Activated T-helper 17 cell treated with anti-CD3 and anti-CD28 coated beads, Interleukin-2, amount 50 U/mL, for 72 hours (primary cell): ENCODE measurements at places on chromosomes 2 and 18.
A peak's percentile ranks its signal among the peaks of the same experiment; 100 is the strongest.

DNA sequence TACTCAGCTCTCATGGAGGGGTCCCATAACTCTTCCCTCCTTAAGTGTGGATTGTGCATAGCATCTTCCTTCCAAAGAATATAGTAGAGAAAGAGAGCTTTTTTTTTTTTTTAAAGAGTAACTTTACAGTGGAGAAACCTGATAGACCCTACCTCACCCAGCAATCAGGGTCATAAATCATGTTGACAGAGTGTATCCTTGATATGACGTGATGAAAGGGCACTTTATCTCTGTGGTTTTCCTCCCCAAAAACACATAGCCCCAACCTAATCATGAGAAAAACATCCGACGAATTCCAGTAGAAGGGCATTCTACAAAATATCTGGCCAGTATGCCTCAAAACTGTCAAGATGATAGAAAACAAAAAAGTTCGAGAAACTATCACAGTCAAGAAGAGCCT lies 29.5 kb upstream of the MEIS1 start:
- ATAC-seq = no peak

GRCh38 chr2:239337877-239338484 lies 62.8 kb downstream of the HDAC4 start:
- no peak for ATAC-seq

DNA sequence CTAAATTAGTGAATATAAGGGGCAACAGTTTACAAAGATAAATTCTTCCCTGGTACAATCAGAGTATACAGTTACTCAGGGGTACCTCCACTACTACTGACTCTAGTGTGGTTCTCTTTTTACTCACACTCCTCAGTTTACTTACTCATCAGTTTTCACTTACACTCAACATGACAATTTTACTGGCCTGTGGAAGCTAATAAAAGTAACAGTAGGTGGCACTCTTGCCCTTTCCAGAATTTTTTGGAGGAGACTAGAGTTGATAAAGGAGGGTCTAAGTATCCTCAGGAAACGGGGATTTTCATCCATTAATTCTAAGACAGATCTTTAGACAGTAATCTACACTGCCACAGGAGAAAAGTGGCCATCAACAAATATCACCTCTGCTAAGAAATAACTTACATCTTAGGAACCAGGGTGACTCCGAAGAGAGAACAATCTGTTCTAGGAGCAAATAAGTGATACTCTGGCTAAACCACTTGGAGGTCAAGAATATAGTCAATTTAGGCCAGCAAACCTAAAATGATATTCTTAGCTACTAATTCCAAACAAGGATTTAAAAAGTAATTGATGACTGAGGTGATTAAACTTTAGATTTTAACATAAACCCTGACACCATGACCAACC lies 61.3 kb downstream of the ATL2 start:
- peak; percentile 100 for ATAC-seq

GRCh38 chr2:26059542-26059941 lies 25.7 kb downstream of the RAB10 start:
- ATAC-seq = no peak

GRCh38 chr2:69214898-69215297 lies 172.1 kb downstream of the GFPT1 start:
- no peak for ATAC-seq

DNA sequence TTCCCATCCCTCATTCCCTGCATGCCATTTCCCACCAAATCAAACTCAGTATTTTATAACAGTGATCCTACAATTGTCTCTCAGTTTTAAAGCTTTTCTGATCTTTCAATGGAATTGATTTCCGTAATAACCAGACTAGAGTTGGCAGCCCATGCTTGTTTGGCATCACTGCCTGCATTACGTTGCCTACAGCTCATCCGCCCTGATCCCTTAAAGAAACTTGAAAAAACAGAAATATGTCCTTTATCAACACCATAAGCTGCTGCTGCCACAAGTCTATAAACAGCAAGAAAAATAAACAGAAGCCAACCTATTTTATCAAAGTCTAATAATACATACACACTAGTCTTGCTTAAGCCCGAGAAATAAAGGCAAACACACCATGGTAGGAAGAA lies 331.0 kb downstream of the METTL4 start:
- no peak for ATAC-seq

DNA sequence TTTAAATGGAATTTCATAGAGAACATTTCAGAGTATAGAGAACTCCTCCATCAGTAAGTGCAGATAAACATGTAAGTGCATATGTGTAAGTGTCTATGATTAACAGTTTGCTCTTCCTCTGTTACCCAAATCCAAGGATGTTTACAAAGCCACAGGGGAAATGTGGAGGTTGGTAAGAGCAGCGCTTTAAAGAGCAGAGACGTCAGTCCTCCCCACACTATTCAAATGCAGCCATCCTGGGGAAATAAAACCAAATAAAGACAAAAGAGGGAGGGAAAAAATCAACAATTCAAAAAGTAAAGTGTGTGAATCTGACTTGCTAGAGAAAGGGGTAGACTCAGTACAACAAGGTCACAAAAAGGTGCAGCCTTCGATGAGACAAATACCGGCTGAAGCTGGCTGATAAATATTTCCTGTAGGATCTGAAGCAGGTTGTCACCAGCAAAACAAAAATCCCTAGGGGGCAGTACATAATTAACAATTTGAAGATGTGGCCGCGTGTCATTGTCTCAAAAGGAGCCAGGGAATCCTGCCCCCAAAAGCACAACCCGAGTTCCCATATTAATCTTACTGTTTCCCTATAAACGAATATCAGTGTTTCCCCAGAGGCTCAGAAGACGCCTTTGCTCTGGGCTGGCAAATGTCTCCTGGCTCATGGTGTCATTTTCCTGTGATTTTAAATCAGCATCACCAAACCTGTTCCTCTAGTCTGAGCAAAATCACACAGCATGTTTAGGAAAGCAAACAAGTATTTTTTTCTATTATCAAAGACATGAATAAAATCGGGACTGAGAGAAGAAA lies 216.5 kb downstream of the CDCA7 start:
- no peak for ATAC-seq

DNA sequence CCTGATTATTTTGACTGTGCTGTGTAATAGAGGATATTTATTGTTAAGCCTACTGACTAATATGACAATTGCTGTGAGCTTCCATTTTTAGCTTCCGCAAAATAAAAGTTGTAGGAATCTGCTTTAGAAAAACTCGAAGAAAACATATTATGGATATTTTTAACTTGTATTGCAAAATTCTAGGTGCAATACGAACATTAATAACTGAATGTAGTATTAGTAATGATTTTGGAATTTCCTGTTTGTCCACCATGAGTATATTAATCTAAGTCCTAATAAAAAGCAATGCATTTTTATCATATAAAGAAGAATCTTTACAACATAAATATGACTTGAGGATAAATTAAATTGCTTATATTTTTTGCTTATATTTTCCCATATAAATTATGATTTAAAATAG lies 2.4 kb upstream of the DSC3 start:
- no peak for ATAC-seq
